ENCODE measurements at places on chromosomes 1 and 21. TPM values are rescaled to one million over a fixed set of nuclear protein-coding genes. Genes with fewer than 3 reads are reported as not detected.

Gene SPRR1B
- not detected for total RNA-seq

Gene SPATA21
- total RNA-seq, result 0.04 TPM

Gene MRTO4
- total RNA-seq, result 64.5 TPM

Gene TDRD10
- 0.14 TPM for total RNA-seq

Gene FABP3
- total RNA-seq, result not detected

Gene HEYL
- total RNA-seq, result 4.0 TPM

Gene CCDC181
- total RNA-seq, result 0.29 TPM

Gene KTI12
- total RNA-seq, result 15.2 TPM

Gene CYP4A22
- total RNA-seq, result not detected

Gene ZFP69
- not detected for total RNA-seq

Gene ACKR1
- not detected for total RNA-seq

Gene RNU11
- total RNA-seq, result not detected

Gene ADAM15
- 109 TPM for total RNA-seq

Gene GPR25
- not detected for total RNA-seq

Gene PLEKHA6
- total RNA-seq, result 41.4 TPM

Gene CD1E
- total RNA-seq, result not detected

Gene RNF2
- total RNA-seq, result 22.2 TPM

Gene SH3BGR
- 0.26 TPM for total RNA-seq

Gene HPCAL4
- total RNA-seq, result 0.25 TPM

Gene TAS1R1
- not detected for total RNA-seq

Gene LYST
- 4.6 TPM for total RNA-seq

Gene PTCH2
- total RNA-seq, result 0.26 TPM

Gene AMY1C
- total RNA-seq, result not detected

Gene SELP
- not detected for total RNA-seq

Gene CA14
- total RNA-seq, result not detected

Gene NR1I3
- total RNA-seq, result not detected

Gene DCST2
- total RNA-seq, result 0.30 TPM

Gene ITLN2
- 0.66 TPM for total RNA-seq

Gene AQP10
- not detected for total RNA-seq

Gene LRRIQ3
- 0.58 TPM for total RNA-seq

Gene PRSS38
- not detected for total RNA-seq

Gene LYPD8
- total RNA-seq, result 0.12 TPM

Gene CLCA2
- total RNA-seq, result not detected
